Peyer's patch (tissue), 4 donors: ENCODE measurements at places on chromosomes 12 and 14. TPM values are rescaled to one million over a fixed set of nuclear protein-coding genes. Genes with fewer than 3 reads are reported as not detected.

- no peak overlapping the region for H3K27ac ChIP-seq
- H3K27me3 ChIP-seq: no peaks in the 10 kb centered on the region
Measured at GRCh38 chr12:42407306-42407705, 81.3 kb downstream of the PPHLN1 start.

DNA sequence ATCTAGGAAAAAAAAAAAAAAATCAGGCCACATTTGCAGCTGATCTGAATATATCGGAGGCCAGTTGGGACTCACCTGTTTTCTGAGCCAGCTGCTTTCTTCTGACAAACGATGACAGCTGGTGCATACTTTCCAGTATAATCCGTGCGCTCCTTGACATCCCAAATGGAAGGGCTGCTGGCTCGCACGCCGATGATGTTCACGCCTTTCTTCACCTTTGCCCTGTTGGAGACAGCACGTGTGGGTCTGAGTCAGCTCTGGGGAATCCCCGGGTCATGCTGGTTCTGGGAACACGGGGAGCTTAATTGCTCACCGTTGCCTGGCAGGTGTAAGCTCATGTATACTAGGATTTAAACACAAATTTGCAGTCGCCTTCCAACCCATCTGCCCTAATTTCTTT, 372.8 kb downstream of the TMEM132D start:
- no peaks in the 10 kb centered on the region for H3K36me3 ChIP-seq
- no peaks in the 10 kb centered on the region for H3K27me3 ChIP-seq
- no peak overlapping the region for H3K4me3 ChIP-seq
- H3K27ac ChIP-seq: no peak overlapping the region
- no peaks in the 10 kb centered on the region for H3K4me1 ChIP-seq

DNA sequence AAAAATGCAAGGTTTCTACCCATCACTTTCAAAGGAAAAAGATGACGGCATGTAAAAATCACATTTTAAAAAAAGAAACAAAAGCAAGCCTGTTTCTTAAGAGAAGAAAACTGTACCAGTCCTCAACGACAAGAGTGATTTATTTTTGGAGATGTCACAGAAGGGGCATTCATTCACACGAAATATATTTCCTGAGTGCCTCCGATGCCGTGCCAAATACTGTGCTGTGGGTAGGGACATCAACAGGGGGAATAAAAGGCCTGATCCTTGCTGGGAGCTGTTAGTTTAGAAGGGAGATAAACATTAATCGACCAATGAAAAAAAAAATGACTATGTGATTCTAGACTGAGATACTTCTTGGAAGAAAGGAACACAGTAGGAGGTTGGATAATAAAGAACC, 297.5 kb upstream of the SOX5 start:
- no peak for DNase-seq
- H3K4me1 ChIP-seq: no peaks in the 10 kb centered on the region
- no peaks in the 10 kb centered on the region for H3K27me3 ChIP-seq

- DNase-seq: no peak
- no peak overlapping the region for H3K4me3 ChIP-seq
- H3K27ac ChIP-seq: no peak overlapping the region
- H3K4me1 ChIP-seq: no peaks in the 10 kb centered on the region
- peaks cover 86% of the 10 kb centered on the region for H3K36me3 ChIP-seq
Measured at GRCh38 chr14:45120096-45120495, 14.2 kb downstream of the FKBP3 start.

DNA sequence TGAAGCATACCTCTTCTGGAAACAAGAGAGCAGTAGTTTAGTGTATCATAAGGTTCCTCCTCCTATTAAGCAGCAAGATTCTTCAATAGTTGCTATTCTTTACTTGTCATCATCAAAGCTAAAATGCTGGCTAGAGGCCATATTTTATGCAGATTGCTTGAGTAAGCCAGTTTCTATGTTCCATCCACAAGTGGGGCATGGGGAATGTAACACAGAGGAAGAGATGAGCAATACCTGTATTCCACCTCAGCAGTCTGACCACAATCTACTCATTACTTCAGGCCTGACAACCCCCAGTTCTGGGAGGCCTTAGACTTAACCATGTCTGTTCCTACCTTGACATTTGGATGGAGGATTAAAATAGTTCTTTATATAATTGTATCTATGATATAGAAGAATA, 423.6 kb downstream of the BTG1 start:
- H3K4me3 ChIP-seq: no peak overlapping the region
- no peaks in the 10 kb centered on the region for H3K36me3 ChIP-seq
- no peak overlapping the region for H3K27ac ChIP-seq

GRCh38 chr12:84648425-84648824, 264.2 kb downstream of the SLC6A15 start:
- H3K4me1 ChIP-seq: no peaks in the 10 kb centered on the region
- H3K36me3 ChIP-seq: no peaks in the 10 kb centered on the region
- DNase-seq: no peak
- H3K27me3 ChIP-seq: no peaks in the 10 kb centered on the region
- H3K4me3 ChIP-seq: no peak overlapping the region
- no peak overlapping the region for H3K27ac ChIP-seq

- DNase-seq: no peak
- H3K27ac ChIP-seq: no peak overlapping the region
- no peak overlapping the region for H3K4me3 ChIP-seq
Measured at GRCh38 chr12:68469113-68469512, 137.0 kb upstream of the MDM1 start.

DNA sequence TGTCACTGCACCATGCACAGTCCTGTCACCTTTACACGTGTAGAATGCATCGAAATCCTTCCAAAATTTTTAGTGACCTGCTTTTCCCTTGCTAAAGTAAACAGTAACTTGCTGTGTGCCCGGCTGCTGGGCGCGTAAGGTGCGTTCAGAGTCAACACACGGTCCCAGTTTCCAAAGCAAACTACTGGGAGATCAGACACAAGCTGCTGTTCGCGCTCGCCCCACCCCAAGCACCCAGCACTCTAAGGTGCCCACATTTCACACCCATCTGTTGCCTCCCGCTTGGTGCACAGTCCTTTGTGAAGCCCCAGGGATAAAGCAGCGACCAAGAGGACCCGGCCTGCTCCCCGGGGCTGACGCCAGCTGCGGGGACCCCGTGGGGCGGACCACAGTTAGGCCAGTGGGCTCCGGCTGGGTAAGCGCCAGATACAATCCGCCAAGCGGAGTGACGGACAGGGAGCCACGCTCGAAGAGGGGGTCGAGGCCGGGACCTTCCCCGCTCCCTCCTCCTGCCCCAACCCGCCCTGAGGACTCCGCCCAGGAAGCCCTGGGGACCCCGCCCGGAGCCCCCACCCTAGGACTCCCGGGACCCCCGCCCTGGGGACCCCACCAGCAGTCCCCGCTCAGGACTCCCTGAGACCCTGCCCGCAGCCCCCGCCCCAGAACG, 633 bp downstream of the STX2 start:
- no peaks in the 10 kb centered on the region for H3K4me1 ChIP-seq
- H3K27ac ChIP-seq: peak overlapping the region; percentile 53
- DNase-seq: peak; percentile 48
- H3K36me3 ChIP-seq: no peaks in the 10 kb centered on the region

Gene SAMD4A
- 17.0 TPM for total RNA-seq

Gene PLD4
- total RNA-seq: not detected
